ENCODE measurements at places on chromosomes 12 and 14.

- no peak for DNase-seq
Observed at GRCh38 chr12:131092901-131093603, 139.3 kb downstream of the ADGRD1 start.

DNA sequence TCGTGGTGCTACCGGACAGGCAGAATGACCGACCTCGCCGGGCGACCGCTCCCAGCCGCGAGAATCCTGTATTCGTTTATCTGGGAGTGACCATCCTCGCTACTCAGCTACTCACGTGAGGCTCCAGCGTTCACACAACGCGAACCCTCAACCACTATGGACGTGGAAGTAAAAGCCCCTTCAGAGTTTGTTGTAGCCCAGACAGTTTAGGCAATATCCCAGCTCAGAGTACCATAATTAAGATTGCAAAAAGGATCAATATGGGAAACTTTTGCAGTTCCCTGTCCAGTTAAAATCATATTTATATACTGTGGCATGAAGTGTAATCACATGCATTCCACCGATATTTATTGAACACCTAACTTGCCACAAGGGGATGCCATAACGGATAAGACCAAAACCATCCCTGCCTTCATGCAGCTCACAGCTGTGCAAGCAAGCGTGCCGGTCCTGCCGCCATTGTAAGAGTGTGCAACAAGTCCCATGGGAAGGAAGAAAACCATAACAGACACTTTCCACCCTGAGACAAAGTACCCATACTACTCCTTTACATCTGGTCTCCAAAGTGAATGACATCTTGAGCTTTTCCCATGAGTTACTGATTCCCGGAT lies 938 bp upstream of the MAX start:
- DNase-seq: peak; percentile 35

- DNase-seq: no peak
Observed at GRCh38 chr12:109281452-109281851, 27.6 kb downstream of the FOXN4 start.

- DNase-seq: peak; percentile 57
Observed at GRCh38 chr12:107200394-107200793, 107.0 kb upstream of the CRY1 start.

DNA sequence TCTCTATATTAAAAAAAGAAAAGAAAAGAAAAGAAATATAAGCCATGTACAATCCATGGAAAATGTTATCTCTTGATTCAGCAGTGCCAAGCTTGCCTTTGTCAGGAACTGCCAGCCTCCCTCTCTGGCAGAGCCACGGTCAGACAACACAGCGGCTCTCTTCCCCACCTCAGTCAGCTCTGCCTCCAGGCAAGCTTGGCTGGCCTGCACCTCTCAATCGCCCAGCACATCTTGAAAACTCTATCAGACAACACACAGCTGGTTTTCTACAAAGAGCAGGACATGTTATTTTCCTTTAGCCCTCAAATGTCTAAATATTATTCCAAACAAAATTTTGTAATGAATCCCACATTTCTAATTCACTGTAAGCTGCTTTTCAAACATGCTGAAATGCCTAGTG lies 20.0 kb upstream of the GCH1 start:
- no peak for DNase-seq

Measured in RKO (cell line).